ENCODE measurements at places on chromosomes 4 and X. TPM values are rescaled to one million over a fixed set of nuclear protein-coding genes. Genes with fewer than 3 reads are reported as not detected.
A peak's percentile ranks its signal among the peaks of the same experiment; 100 is the strongest.

Gene HELQ
- 14.5 TPM for total RNA-seq

Gene LRIT3
- 0.08 TPM for total RNA-seq

Gene ADAMTS3
- 0.12 TPM for total RNA-seq

DNA sequence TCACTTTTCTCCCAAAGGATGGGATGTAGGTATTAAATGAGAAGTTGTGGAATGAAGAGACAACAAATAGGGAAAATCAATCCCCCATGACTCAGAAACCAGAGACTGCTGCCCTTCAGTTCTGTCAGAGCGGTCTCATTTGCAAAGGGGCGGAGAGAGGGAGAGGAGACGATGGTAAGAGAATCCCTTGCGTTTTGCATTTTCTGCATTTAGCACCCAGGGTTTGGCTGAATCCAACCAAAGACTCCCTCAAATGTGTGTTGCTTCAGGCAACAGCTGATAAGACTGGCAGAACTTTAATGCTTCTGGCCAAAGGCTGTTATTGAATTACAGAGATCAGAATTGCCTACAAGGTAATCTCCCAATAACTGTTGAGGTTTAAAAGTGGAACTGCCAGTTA lies 230.2 kb downstream of the EVC2 start:
- DNase-seq = no peak

Gene PPEF1
- not detected for total RNA-seq

GRCh38 chrX:40188573-40189417 lies 91.0 kb upstream of the BCOR start:
- no peak for DNase-seq

Gene CT83
- total RNA-seq = not detected

Gene BRS3
- not detected for total RNA-seq

Gene TIGD4
- total RNA-seq = 0.17 TPM

DNA sequence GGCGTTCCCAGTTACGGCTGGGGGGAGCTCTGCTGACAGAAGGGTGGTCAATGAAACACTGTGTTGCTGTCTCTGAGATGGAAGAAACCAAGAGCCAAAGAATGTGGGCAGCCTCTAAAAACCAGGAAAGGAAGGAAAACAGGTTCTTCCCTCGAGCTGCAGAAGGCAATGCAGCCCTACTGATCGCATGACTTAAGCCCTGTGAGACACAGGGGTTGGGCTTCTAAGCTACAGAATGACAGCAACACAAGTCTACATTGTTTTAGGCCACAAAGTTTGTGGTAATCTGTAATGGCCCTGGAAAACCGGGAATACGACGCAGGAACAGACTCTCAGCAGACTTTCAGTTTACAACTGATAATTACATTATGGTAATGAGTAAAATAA lies 38.2 kb upstream of the MTNR1A start:
- DNase-seq = no peak

- DNase-seq = no peak
These were observed 15.9 kb upstream of the TLR1 start for GRCh38 chr4:38820329-38821061.

- no peak for DNase-seq
These were observed 342.6 kb downstream of the GPM6A start for GRCh38 chr4:175469514-175469913.

- no peak for DNase-seq
These were observed 973.3 kb upstream of the FTHL17 start for GRCh38 chrX:32045149-32045548.

Gene ARSJ
- total RNA-seq = 10.6 TPM

Gene C1QTNF7
- total RNA-seq = 1.5 TPM

Gene SSX3
- total RNA-seq = not detected

DNA sequence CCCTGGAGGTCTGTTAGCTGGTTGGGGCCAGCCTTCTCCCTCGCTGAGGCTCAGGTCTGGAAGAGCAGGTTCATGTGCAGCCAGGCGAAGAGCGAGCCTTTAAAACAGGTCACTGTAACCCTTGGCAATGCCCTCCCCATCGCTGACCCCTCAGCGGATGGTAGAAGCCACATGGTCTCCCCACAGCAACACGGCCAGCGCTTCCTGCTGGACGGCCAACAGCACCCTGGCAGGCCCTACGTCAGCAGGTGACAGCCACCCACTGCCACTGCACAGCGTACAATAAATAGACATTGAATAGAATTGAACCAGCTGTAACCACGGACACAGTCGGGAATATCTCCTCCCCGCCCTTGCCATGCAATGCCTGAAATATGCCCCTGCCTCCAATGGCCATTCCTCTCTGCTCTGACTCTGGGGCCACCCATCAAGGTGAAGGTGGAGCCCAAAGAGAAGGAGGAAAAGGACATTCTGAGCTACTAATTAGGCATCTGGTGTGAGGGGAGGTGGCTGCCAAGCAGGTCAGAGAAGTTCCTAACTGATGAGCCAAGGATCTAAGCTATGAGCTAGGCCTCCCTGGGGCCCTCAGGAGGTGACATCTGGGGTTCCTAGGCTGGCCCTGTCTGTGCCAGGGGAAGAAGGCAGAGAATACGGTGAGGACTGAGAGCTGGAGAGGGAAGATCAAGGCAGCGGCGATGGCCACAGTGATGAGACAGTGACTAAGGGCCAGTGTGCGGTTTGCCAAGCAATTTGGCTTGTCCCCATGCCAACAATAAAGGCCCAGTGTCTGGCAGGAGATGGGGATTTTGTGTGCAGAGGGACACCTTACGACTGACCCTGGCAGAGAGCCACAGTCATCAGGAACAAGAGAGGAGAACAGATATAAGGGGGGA lies 202.3 kb downstream of the BCOR start:
- peak; percentile 27 for DNase-seq

Data from left colon (tissue), 2 donors.